ENCODE measurements at places on chromosomes 2 and 18. TPM values are rescaled to one million over a fixed set of nuclear protein-coding genes. Genes with fewer than 3 reads are reported as not detected.

- no peak for DNase-seq
- no peaks in the 10 kb centered on the region for H3K36me3 ChIP-seq
- no peaks in the 10 kb centered on the region for H3K27me3 ChIP-seq
- peak overlapping the region; percentile 98 for H3K4me3 ChIP-seq
- peaks cover 8% of the 10 kb centered on the region for H3K4me1 ChIP-seq
- H3K27ac ChIP-seq, result peak overlapping the region; percentile 87
Observed at GRCh38 chr18:10526561-10526949, 728 bp downstream of the NAPG start.

Gene RNPEPL1
- 22.7 TPM for total RNA-seq

Gene UGT1A9
- not detected for total RNA-seq

- no peak overlapping the region for H3K4me3 ChIP-seq
- no peaks in the 10 kb centered on the region for H3K27me3 ChIP-seq
- H3K27ac ChIP-seq, result no peak overlapping the region
- H3K36me3 ChIP-seq, result no peaks in the 10 kb centered on the region
Observed at GRCh38 chr2:219713110-219713509, 85.7 kb downstream of the SLC4A3 start.

DNA sequence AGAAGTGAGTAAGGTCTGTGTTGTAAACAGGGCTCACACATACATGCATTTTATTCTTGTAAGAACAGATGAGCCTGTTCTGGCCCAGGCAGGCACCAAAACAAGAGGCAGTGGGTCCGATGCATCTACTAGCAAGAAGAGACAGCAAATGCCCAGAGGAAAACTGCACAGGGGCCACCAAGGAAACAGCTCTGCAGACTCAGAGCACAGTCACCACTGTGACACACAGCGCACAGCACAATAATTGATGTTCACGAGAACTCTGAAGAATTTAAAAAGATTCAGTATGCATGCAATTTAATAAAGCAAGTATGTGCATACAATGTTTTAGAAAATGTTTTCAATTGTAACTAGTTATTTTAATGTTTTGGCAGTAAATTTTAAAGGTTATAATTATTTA lies 24.8 kb downstream of the LONRF2 start:
- no peak for DNase-seq
- H3K4me3 ChIP-seq, result no peak overlapping the region
- H3K27me3 ChIP-seq, result peaks cover 3% of the 10 kb centered on the region
- peaks cover 1% of the 10 kb centered on the region for H3K4me1 ChIP-seq
- H3K36me3 ChIP-seq, result no peaks in the 10 kb centered on the region
- no peak overlapping the region for H3K27ac ChIP-seq

Gene RAB12
- 52.6 TPM for total RNA-seq

DNA sequence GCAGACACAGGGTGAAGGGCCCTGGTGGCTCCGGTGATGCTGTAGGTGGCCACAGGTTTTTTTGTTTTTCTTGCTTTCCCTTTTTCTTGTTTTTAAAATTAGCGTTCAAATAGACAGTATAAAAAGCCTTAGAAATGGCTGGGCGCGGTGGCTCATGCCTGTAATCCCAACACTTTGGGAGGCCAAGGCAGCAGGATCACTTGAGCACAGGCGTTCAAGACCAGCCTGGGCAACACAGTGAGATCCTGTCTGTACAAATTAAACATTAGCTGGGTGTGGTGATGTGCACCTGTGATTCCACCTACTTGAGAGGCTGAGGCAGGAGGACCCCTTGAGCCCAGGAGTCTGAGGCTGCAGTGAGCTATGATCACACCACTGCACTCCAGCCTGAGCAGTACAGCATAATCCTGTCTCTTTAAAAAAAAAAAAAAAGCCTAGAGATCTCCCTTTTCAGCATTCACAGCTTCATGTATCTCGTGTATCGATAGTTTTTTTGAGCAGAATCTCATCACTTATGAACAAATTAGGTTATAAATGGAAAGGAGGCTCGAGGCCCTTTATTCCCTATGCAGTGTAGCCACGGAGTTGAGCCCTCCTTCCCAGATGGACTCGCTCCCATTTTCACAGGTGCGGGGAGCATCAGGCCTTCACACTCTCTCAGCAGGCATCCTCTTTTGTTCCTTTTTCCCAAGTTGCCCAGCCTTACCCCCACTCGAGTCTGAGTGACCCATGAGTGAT lies 50.8 kb downstream of the EMILIN2 start:
- no peaks in the 10 kb centered on the region for H3K36me3 ChIP-seq
- H3K27ac ChIP-seq, result no peak overlapping the region
- H3K27me3 ChIP-seq, result no peaks in the 10 kb centered on the region
- H3K4me3 ChIP-seq, result no peak overlapping the region

GRCh38 chr2:23622966-23623675 lies 238.1 kb downstream of the KLHL29 start:
- no peaks in the 10 kb centered on the region for H3K4me1 ChIP-seq
- peaks cover 2% of the 10 kb centered on the region for H3K27me3 ChIP-seq
- H3K36me3 ChIP-seq, result no peaks in the 10 kb centered on the region
- DNase-seq, result no peak
- H3K4me3 ChIP-seq, result no peak overlapping the region
- H3K27ac ChIP-seq, result no peak overlapping the region

Gene TCF4
- 105 TPM for total RNA-seq

DNA sequence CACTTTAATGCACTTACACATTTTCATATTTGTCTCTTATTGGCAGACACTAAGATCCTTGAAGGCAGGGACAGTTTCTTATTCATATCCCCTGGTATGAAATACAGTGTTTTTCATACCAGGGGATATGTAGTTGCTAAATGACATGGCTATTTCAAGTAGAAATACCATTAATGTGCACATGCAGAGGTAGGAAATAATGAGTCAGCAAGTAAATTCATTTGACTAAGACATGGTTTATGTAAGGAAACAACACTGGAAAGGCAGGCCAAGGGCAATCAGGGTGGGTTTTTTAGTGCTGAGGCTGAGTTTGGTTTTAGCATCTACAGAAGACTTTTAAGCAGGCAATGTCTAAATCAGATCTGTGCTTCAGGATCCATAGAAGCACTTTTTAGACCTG lies 155.9 kb downstream of the WDPCP start:
- H3K4me3 ChIP-seq, result no peak overlapping the region
- H3K27ac ChIP-seq, result no peak overlapping the region
- no peaks in the 10 kb centered on the region for H3K36me3 ChIP-seq
- no peaks in the 10 kb centered on the region for H3K27me3 ChIP-seq
- H3K4me1 ChIP-seq, result no peaks in the 10 kb centered on the region

Gene BMP10
- not detected for total RNA-seq

DNA sequence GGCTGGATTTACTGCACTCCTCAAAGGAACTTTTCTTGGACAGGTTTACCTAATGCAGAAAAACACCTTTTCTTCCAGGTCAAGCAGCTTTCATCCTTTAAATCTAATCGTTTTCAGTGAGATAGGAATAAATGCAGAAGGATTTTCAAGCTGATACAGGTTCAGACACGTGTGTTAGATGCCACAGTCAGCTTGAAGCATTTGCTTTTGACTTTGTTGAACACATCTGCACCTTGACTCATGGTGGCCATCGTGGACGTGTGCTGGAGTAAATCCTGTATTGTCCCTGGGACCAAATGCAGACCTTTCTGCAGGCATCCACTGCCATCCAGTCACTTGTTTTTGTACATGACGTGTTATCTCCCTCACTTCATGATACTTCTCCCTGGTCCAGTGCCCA lies 61.9 kb downstream of the KLHL29 start:
- H3K4me3 ChIP-seq, result no peak overlapping the region
- no peak for DNase-seq
- H3K36me3 ChIP-seq, result no peaks in the 10 kb centered on the region
- no peak overlapping the region for H3K27ac ChIP-seq

DNA sequence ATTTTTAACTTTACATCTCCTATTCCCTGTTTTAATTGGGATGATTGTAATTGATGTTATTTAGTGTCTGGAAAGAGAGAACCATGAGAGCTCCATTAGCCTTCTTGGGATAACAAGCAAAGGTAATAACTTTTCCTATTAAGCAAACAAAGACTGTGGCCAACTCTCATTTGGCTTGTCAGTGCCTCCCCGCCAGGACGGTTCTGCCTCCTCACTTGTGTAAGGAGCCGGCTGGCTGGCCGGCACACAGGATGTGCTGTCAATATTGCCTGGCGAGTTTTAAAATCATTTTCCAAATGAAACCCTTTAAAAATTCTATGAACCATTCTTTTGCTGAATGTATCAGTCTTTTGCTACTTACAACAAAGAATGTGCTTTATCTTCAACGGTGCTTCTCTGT lies 898.3 kb downstream of the CPS1 start:
- no peak overlapping the region for H3K4me3 ChIP-seq
- no peak overlapping the region for H3K27ac ChIP-seq
- H3K36me3 ChIP-seq, result no peaks in the 10 kb centered on the region
- no peaks in the 10 kb centered on the region for H3K4me1 ChIP-seq
- no peak for DNase-seq

Gene LDAH
- 25.7 TPM for total RNA-seq

Gene LAMA1
- 18.3 TPM for total RNA-seq

GRCh38 chr2:95268211-95269035 lies 5.8 kb upstream of the PROM2 start:
- peaks cover 5% of the 10 kb centered on the region for H3K27me3 ChIP-seq
- H3K36me3 ChIP-seq, result no peaks in the 10 kb centered on the region
- no peak for DNase-seq
- H3K27ac ChIP-seq, result no peak overlapping the region
- no peak overlapping the region for H3K4me3 ChIP-seq

DNA sequence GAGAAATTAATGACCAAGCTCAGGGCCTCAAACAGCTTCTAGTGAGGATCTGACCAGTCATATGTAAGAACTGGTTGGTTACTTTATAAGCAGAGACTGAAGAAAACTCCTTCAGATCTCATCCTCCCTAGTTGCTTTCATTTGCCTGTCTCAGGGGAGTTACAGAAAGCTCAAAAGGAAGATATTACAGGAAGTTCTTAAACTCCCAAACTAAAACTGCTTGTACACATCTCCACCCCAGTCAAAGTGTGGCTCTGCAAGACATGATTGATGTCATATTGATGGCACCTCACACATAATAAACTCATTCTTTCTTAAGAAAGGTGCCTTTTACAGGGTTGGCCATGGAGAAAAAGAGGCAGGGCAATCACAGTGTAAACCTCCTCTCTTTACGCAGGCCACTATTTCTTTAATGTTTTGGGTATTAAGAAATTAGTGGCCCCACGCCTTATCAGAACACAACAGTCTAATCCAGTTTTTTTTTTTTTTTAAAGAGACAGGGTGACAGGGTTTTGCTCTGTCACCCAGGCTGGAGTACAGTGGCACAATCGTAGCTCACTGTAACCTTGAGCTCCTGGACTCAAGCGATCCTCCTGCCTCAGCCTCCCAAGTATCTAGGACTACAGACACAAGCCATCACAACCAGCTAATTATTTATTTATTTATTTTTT lies 62.6 kb upstream of the STK17B start:
- H3K27ac ChIP-seq, result peak overlapping the region; percentile 64
- no peak for DNase-seq
- H3K4me3 ChIP-seq, result no peak overlapping the region
- peaks cover 35% of the 10 kb centered on the region for H3K4me1 ChIP-seq

- peak overlapping the region; percentile 29 for H3K27ac ChIP-seq
- no peaks in the 10 kb centered on the region for H3K36me3 ChIP-seq
Observed at GRCh38 chr2:65878011-65878340, 445.6 kb upstream of the SPRED2 start.

Gene GPATCH11
- total RNA-seq, result 5.5 TPM

Gene ALK
- 0.16 TPM for total RNA-seq

Gene SSB
- 176 TPM for total RNA-seq

Gene G6PC2
- total RNA-seq, result not detected

DNA sequence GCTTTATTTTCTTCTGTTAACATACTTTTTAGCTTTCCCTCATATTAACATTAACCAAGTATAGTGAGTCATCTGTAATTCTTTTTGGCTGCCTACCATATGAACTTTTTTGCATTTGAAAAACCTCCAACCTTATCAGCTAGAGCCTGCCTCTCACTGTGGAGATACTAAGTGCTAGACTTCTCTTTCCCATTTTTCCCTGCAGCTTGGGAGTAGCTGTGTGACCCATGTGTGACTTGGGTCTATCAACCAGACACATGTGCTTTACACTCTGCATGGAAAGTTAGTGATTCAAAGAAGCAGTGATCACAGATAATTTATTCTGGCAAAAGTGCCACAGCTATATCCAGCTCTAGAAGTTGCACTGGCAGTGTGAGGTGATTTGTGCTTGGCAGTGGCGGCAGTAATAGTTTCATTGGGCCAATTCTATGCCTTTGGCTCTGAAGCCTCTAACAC lies 36.3 kb downstream of the PREPL start:
- no peak overlapping the region for H3K4me3 ChIP-seq
- peaks cover 10% of the 10 kb centered on the region for H3K4me1 ChIP-seq
- peaks cover 32% of the 10 kb centered on the region for H3K36me3 ChIP-seq
- no peak overlapping the region for H3K27ac ChIP-seq

Gene GBX2
- total RNA-seq, result 1.2 TPM

- H3K4me3 ChIP-seq, result no peak overlapping the region
- H3K27me3 ChIP-seq, result no peaks in the 10 kb centered on the region
- peaks cover 4% of the 10 kb centered on the region for H3K4me1 ChIP-seq
- H3K36me3 ChIP-seq, result peaks cover 8% of the 10 kb centered on the region
- H3K27ac ChIP-seq, result no peak overlapping the region
Observed at GRCh38 chr18:48557640-48558174, 18.9 kb downstream of the CTIF start.

DNA sequence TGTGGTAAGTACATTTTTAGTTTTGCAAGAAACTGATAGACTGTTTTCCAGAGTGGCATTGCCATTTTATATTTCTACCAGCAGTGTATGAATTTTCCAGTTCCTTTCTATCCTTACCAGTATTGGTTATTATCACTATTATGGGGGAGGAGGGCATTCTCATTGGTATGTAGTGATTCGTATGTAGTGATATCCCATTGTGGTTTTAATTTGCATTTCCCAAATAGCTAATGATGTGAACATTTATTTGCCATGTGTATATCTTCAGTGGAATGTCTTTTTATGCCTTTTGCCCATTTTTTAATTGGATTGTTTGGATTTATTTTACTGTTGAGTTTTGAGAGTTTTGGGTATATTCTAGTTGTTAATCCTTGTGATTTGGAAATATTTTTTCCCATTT lies 16.9 kb downstream of the EIF5B start:
- no peak overlapping the region for H3K4me3 ChIP-seq
- H3K27me3 ChIP-seq, result no peaks in the 10 kb centered on the region
- DNase-seq, result peak; percentile 52
- no peaks in the 10 kb centered on the region for H3K36me3 ChIP-seq
- H3K27ac ChIP-seq, result no peak overlapping the region

DNA sequence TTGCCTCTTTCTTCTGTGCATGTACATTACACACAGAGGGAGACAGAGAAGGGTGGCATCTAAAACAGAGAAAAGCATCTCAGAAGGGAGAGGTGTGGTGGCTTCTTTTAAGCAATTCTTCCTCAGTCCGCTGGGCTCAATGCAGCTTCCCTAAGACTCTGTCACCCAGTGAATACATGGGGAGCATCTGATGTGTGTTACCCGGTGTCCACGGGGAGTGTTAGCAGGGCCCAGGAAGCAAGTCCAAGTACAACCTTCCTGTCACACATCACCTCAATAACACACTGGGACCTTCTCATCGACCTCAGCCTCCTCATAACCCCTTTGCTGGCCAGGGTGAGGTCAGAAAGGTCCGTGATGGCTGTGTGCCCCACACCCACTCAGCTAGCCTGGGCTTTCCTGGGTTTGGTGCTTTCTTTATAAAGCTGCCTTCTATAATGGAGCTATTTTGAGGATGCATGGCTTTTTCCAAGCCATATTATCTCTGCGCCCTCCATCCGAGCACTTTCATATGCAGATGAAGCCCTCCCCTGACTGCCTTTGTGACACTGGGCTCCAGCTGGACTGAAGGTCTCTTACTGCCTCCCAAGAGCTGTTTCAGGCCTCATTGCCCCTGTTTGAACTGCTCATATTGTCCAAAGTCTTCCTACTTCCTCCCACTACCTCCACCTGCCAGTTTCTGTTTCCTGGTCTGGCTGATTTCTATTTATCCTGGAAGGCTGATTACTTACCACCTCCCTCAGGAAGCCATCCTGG lies 21.4 kb downstream of the TNFRSF11A start:
- no peaks in the 10 kb centered on the region for H3K36me3 ChIP-seq
- no peak for DNase-seq
- peaks cover 31% of the 10 kb centered on the region for H3K27me3 ChIP-seq
